EH (cell line): ENCODE measurements at places on chromosomes 1 and 21.
A peak's percentile ranks its signal among the peaks of the same experiment; 100 is the strongest.

DNA sequence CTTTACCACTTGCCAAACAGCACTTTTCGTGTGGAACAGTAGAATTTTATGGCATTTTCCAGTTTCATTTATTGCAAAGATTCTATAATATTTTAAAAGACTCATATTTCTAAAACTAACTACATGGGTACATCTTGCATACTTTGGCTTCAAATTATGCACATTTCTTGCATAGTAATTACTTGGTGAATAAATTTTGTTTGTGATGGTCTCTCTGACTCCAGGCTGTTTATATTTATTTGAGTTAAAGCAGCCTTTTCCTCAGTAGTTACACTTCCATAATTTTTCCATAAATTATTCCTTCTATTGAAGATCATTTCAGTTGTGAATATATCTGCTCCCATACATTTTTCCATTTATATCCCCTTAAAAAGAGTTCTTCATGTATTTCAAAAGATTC is 6.9 kb upstream of the NHLH2 start:
- no peak for DNase-seq

DNA sequence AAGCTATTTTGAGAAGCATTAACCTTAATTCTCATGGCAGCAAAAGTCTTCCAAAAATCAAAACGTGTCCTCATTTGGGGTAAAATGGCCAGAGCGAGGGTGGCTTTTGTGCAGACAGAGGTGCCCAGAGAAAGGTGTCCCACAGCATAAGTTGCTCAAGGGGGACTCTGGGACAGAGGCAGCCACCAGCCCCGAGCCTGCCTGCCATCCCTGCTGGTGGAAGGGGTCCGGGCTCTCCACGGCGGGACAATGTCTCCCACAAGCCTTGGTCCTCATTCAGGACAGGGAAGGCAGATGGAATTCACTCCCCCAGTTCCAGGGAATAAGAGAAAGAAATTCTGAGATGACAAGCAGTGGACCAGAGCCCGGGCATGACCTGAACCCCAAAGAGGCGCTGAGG is 12.6 kb upstream of the ARHGEF16 start:
- no peak for DNase-seq

GRCh38 chr1:201186192-201186591 is 4.4 kb upstream of the IGFN1 start:
- no peak for DNase-seq

GRCh38 chr1:178323067-178323466 is 173.7 kb downstream of the CLEC20A start:
- DNase-seq = no peak

DNA sequence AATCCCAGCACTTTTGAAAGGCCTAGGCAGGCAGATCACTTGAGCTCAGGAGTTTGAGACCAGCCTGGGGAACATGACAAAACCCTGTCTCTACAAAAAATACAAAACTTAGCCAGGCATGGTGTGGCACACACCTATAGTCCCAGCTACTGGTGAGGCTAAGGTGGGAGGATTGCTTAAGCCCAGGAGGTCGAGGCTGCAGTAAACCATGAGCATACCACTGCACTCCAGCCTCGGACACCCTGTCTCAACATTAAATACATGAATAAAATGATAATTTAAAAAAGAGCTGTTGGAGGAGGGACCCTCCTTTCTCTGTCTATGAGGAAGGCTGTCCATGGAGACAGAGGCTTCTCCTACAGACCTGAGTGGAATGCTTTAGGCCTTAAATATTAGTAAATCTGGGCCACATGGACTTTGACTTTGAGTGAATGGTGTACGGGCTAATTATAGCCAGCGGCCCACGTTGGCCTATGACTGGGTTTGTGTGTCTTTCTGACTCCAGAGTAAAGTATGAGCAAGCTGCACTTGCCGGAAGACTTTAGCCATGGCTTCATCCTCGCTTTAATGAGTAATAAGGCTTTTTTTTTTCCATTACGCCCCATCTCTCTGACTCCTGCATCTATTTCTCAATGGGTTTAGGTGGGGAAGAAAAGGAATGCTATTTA is 21.3 kb downstream of the RAB3B start:
- DNase-seq = peak; percentile 97

- no peak for DNase-seq
Measured at GRCh38 chr1:170669107-170669445, 5.1 kb downstream of the PRRX1 start.
